ENCODE measurements at places on chromosomes 7 and 10.

DNA sequence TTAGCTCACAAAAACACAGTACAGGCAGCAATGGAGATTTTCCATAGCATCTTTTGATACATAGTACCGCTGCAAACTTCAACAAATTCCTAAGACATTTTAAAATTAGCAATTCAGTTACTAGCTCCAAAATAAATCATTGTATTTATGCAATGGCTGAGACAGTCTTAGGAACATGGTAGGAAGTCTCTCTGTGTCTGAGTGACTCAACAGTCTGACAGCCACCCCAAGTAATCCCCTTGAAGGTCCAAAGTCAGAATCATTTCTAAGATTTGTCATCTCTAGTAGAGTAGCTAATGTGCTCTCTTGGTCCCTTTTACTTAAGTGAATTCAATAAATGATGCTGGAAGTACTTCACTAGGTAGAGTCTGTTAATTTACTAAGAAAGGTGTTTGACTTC is 93.8 kb upstream of the NOBOX start:
- no peak for DNase-seq

DNA sequence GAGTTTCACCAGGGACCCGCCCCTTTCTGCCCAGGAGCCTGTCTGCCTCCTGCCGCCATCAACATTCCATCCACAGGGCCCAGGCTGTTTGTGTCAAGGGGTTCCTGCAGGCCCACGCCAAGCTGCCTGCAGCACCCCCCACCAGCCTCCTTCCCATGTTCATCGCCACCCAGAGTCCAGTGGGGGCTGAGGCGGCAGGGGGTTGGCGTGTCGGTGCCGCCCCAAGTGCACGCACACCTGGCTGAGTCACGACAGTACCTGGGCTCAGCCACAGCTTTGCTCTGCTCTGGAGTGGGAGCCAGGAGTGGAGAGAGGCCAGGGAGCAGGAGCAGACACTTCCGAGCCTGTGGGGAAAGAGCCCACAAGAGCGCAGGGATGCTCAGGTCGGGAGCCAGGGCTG is 42.8 kb upstream of the TECTB start:
- no peak for DNase-seq

DNA sequence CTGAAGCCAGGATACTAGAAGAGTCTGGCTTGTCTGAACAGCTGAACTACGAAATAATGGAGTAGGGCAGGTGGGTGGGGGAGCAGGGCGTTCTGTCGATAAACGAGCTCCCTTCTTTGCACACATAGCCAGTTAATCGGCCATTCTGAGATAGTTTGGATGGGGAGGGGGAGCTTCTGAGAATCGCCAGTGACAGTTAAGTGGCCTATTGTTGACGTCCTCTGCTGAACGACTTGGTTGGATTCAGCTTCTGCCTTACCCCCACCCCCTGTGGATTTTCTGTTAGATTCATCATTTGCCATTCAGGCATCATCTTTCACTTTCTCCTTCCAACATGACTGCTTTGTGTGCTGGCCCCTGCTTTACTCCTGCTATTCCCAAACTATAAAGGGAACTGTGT is 520 bp downstream of the CPA5 start:
- DNase-seq, result no peak

- DNase-seq, result no peak
Observed at GRCh38 chr7:140456551-140457051, 22.7 kb downstream of the MKRN1 start.

DNA sequence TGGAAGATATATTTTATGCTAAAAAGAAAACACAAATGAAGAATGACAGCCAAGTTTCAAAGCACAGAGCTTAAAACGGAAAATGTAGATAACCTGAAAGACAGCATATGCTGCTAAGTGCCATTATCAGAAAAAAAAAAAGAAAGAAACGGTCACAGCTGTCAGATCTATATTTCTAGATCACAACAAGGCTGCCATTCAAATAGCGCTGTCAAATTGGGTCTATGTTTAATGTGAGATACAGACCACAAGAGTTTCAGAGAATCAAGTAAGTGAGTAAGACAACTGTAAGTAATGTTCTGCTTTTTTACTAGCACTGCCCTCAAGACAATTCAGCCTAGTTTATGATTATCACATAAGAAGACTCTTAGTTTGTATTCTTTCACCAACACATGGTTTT is 66.1 kb upstream of the RNF148 start:
- DNase-seq, result no peak

GRCh38 chr7:23544913-23545354 is 13.2 kb upstream of the TRA2A start:
- DNase-seq, result no peak

DNA sequence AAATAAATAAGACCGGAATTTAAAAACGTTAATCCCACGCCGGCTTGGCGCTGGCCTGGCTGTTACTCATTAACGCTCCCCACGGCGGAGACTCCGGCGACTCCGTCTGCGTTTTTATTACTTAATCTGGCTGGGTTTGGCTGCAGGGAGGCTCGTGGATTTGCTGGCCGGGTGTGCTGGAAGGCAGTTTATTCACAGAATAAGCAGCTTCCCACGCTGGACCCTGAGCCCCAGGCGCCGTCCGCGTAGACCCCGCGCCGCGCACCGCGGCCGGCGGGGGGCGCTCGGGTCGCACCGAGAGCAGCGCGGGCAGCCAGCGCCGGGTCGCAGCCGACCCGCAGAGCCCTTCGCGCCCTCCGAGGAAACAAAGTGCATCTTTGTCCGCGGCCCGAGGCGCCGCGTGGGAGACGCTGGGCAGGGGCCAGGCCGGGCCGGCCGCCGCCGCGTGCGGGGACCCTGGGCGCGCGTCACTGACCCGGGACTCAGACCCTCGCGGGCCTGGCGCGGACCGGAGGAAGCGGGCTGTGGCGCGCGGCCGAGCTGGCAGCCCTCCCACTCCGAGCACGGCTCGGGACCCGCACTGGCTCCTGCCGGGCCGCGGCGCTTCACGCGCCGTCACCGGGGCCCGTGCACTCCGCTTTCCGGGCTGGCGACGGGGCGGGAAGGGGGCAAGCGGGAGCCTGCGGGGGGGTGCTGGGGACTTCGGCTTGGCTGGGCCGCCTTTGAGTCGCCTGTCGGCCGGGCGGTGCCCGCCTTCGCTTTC is 587 bp upstream of the GRK5 start:
- peak; percentile 52 for DNase-seq

DNA sequence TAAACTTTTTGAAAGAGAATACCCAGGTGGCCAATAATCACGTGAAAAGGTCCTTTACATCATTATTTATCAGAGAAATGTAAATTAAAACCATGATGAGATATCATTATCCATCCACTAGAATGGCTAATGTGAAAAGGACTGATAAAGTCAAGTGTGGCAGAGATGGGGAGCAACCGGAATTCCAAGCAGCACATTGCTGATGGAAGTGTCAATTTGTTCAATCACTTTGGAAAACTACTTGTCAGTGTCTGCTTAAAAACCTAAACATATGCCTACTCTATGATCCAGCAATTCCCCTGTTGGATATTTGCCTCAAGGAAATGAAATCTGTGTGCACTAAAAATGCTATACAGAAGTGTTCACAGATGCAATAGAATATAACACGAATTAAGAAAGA is 465.6 kb downstream of the PLXNA4 start:
- no peak for DNase-seq

GRCh38 chr7:29970158-29970557 is 19.4 kb downstream of the SCRN1 start:
- no peak for DNase-seq

DNA sequence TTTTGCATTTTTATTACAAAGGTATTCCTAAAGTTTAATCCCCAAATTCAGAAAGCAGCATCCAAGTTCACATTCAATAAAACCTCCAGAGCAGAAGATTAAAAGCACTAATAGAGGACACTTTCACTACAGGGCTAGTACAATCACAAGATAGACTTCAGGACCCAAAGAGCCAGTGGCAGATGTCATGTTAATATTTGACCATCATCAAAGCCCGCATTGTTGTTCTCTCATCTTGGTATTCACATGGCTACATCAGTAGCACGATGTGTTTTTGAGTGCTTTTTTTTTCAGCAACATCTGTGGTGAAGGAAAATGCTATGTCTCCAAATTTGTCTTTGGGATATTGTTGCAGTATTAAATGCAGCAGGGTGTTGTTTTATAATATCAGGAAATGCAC is 134.3 kb downstream of the ARL4A start:
- no peak for DNase-seq

- no peak for DNase-seq
Observed at GRCh38 chr10:117053482-117053881, 48.5 kb upstream of the SHTN1 start.

- DNase-seq, result no peak
Observed at GRCh38 chr7:69922026-69922803, 323.9 kb downstream of the AUTS2 start.

DNA sequence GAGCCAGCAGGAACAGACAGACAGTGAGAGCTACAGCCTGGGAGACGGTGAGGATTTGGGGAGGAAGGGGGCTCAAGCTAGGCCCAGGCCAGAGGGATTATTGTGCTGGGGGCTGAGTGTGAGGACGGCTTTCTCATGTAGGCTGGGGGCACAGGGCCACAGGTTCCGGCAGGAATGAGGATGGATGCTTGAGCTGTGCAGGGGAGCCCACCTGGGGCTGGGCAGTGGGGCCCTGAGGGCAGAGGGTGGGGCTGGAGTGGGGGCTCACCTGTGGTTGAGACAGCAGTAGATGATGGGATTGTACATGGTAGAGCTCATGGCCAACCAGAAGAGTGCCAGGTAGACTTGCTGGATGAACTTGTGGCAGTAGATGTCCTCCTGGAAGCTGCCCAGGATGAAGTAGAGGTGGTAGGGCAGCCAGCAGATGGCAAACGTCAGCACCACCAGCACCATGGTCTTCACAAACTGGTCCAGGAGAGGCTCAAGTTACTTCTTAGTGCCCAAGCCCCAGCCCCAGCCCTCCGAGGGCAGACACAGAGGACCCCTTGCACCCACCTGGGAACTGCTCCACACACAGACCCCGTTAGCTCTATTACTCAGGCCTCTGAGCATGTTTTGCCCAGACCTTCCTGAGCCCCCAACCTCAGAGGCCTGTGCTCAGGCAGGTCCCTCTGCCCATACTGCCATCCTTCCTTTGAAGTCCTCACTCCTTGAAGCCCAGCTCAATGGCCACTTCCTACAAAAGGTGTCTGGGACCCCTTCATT is 9.7 kb downstream of the TACR2 start:
- DNase-seq, result no peak

- no peak for DNase-seq
Observed at GRCh38 chr10:89475591-89475998, 59.8 kb downstream of the SLC16A12 start.

DNA sequence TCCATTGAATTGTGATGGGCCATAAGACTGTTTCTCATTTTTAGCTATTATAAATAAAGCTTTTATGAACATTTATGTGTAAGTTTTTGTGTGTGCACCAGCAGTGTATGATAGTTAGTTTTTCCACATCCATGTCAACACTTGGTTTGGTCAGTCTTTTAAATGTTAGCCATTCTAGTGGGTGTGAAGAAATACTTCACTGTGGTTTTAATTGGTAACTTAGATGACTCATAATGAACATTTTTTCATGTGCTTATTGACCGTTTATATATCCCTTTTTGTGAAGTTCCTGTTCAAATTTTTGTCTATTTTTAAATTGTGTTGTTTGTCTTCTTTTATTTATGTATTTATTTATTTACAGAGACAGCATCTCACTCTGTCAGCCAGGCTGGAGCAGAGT is 23.6 kb upstream of the PDK4 start:
- DNase-seq, result no peak

GRCh38 chr10:18144928-18145327 is 4.7 kb downstream of the CACNB2 start:
- no peak for DNase-seq

DNA sequence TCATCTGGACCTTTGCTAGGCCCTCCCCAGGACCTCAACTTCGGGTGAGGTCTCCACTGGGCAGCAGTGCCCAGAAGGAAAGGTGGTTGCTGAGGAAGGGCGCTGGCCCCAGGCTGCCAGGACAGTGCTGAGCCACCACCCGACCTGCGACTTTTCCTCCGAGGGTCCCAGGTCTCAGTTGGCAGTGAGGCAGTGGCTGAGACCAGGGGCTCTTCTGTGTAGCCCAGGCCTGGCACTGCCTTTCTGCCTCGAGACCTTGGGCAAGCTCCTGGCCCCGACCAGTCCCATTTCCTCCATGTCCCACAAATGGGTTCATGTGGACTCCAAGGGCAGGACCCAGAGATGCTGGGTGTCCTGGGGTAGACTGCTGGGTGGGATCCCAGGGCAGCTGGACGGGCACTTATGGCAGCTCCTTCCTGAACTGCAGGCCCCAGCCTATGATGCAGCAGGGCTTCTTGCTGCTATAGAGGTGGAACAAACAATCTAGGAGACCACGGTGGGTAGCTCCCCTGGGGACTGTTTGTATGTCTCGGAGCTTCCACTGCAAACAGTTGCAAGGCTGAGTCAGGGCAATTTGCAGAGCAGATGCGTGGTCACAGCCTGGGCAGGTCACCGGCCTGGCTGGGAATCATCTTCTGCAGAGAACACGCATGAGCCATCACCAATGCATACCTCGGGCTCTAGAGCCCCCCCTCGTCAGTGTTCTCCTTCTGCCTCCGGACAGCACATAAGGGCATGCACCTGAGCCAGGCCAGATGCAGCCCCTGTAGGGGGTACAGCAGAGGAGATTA is 17.9 kb upstream of the LRRC18 start:
- DNase-seq, result no peak

DNA sequence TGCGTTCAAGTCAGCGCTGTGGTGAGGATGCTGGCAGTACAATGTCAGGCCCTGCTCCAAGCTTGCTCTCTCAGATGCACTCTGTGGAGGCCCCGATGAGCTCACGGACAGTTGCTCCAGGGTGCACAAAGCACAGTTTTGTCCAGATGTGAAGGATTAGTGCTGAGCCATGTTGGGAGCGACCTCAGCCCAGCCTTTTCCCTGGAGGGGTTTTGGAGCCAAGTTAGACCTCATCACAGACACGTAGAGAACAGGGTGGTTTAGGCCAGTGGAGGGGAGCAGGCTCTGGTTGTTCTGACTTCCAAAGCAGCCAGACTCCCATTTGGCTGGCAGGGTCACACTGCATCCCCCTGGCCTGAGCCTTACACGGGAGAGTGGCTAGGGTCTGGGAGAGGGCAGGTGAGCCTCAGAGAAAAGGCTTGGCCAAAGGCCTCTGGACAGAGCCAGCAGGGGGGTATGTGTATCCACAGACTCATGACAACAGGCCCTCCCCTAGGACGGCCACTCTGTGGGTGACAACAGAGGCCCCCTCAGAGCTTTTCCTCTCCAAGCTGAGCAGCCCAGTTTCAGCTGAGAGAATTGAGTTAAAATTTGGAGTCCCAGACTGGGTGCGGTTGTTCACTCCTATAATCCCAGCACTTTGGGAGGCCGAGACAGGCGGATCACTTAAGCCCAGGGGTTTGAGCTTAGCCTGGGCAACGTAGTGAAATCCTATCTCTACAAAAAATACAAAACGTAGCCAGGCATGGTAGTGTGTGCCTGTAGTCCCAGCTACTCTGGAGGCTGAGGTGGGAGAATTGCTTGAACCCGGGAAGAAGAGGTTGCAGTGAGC is 4.7 kb downstream of the PLAC9 start:
- peak; percentile 63 for DNase-seq

Data from tibial nerve (tissue), 4 donors.